Upper lobe of left lung (tissue), 6 donors: ENCODE measurements at places on chromosomes 4 and X.

DNA sequence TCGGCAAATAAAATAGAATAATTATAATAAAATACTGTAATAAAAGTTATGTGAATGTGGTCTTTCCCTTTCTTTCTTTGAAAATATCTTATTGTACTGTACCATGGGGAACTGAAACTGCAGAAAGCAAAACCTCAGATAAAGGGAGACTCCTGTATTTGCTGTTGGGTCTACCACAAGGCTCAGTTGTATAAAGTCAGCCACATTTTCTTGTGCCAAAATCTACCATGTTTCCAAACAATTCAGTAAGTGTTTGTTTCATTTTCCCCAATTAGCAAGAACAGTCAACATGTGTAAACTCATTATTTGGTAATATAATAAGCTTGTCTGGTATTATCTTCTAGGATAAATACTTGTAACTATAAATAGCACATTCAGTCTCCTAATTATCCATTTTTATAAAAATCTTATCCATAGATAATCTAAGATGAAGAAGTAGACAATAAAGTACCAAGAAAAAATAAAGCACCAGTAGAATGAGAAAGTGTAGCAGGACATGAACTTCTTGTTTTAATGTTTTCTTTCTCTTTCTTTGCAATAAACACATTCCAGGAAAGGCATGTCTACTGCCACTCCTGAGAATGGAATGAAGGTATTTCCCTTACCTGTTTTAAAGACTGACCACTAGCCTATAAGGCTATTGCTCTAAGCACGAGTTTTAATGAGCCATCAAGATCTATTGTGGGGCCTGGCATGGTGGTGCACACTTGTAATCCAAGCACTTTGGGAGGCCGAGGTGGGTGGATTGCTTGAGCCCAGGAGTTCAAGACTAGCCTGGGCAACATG, 15.0 kb upstream of the OTUD4 start:
- no peak for DNase-seq
- no peak overlapping the region for H3K4me3 ChIP-seq
- H3K36me3 ChIP-seq = no peaks in the 10 kb centered on the region

- no peaks in the 10 kb centered on the region for H3K36me3 ChIP-seq
- peak; percentile 83 for DNase-seq
- peak overlapping the region; percentile 75 for H3K27ac ChIP-seq
Measured at GRCh38 chrX:150363561-150364346, 637 bp downstream of the MAMLD1 start.

- no peak overlapping the region for H3K27ac ChIP-seq
- DNase-seq = no peak
- H3K27me3 ChIP-seq = no peaks in the 10 kb centered on the region
- H3K4me3 ChIP-seq = no peak overlapping the region
- H3K36me3 ChIP-seq = no peaks in the 10 kb centered on the region
Measured at GRCh38 chr4:115331241-115331640, 217.8 kb upstream of the NDST4 start.

- peak overlapping the region; percentile 63 for H3K27ac ChIP-seq
- H3K4me3 ChIP-seq = no peak overlapping the region
- H3K36me3 ChIP-seq = no peaks in the 10 kb centered on the region
- no peaks in the 10 kb centered on the region for H3K27me3 ChIP-seq
Measured at GRCh38 chr4:153521999-153522801, 56.0 kb downstream of the TMEM131L start.

GRCh38 chr4:153265306-153266047, 61.2 kb downstream of the TRIM2 start:
- DNase-seq = no peak
- no peak overlapping the region for H3K4me3 ChIP-seq
- H3K36me3 ChIP-seq = no peaks in the 10 kb centered on the region
- H3K4me1 ChIP-seq = peaks cover 12% of the 10 kb centered on the region
- H3K27me3 ChIP-seq = no peaks in the 10 kb centered on the region

DNA sequence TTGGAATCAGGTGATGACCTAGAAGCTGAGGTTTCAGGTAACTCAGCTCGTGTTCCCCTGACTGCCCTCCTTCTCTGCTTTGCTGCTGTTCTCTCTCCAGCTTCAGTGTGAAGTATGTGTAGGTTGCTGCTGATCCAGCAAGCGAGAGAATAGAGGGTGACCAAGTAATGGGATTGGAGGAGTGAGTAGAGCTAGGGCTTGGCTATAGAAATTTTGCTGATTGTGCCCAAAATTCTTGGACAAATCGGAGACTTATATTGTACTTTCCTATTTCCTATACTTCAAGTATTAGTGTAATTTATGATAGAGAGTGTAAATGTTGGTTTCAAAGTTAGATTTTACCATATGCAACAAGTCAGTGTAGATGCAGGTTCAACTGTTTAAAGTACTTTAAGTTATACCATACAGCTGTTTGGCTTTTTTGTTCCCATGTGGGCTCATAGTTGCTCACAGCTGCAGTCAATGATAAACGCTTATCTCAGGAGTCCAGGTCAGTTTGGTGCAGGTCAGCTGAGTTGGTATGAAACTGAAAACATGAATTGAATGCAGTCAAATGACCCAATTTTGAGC, 48.0 kb downstream of the RAPGEF2 start:
- no peak overlapping the region for H3K27ac ChIP-seq
- H3K4me1 ChIP-seq = no peaks in the 10 kb centered on the region
- no peak overlapping the region for H3K4me3 ChIP-seq
- H3K27me3 ChIP-seq = no peaks in the 10 kb centered on the region
- DNase-seq = no peak
- no peaks in the 10 kb centered on the region for H3K36me3 ChIP-seq

GRCh38 chr4:38090455-38091246, 130.5 kb downstream of the PTTG2 start:
- H3K27me3 ChIP-seq = no peaks in the 10 kb centered on the region
- no peak overlapping the region for H3K27ac ChIP-seq
- H3K4me3 ChIP-seq = no peak overlapping the region
- H3K4me1 ChIP-seq = no peaks in the 10 kb centered on the region
- DNase-seq = no peak

GRCh38 chr4:108884596-108884995, 121.7 kb upstream of the ETNPPL start:
- no peaks in the 10 kb centered on the region for H3K4me1 ChIP-seq
- H3K27me3 ChIP-seq = no peaks in the 10 kb centered on the region
- no peaks in the 10 kb centered on the region for H3K36me3 ChIP-seq
- DNase-seq = no peak

DNA sequence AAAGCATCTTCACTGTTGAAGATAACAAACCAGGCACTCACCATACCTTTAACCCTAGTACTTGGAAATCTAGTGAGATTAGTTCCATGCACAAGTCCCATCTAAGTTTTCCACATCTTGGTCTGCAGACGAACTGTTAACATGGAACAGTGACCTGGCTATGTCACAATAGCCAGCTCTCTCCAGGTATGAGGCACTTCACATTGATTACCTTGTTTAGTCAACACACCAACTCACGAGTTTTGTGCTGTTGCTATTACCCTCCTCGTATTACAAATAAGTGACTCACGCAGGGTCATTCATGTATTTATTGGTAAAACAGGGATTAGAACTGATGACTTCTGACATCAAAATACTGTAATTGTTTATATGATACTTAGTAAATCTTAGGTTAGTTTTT, 36.4 kb upstream of the FRAS1 start:
- H3K27ac ChIP-seq = no peak overlapping the region
- no peaks in the 10 kb centered on the region for H3K36me3 ChIP-seq
- H3K4me3 ChIP-seq = no peak overlapping the region
- no peak for DNase-seq
- H3K4me1 ChIP-seq = no peaks in the 10 kb centered on the region
- H3K27me3 ChIP-seq = no peaks in the 10 kb centered on the region

GRCh38 chr4:6258741-6259140, 10.9 kb upstream of the WFS1 start:
- H3K27ac ChIP-seq = no peak overlapping the region
- H3K36me3 ChIP-seq = no peaks in the 10 kb centered on the region
- H3K4me3 ChIP-seq = no peak overlapping the region
- DNase-seq = no peak
- no peaks in the 10 kb centered on the region for H3K4me1 ChIP-seq
- no peaks in the 10 kb centered on the region for H3K27me3 ChIP-seq

DNA sequence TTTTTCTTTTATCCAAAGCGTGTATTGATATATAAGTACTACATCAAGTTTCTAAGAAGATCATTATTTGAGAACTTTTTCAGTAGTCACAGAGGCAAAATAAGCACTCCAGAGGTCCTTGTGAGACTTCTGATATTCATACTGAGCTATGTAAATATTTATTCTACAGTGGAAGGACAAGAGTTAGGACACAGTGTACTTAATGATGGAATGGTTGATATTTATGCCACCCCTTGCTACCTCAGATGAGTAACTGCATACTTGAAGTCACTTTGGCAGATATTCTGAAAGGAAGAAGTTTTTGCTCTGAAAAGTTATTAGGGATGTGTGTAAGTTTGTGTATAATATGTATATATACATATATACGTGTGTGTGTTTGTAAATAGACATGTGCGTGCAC, 30.3 kb downstream of the MAGEA1 start:
- H3K36me3 ChIP-seq = no peaks in the 10 kb centered on the region
- H3K27me3 ChIP-seq = no peaks in the 10 kb centered on the region
- no peaks in the 10 kb centered on the region for H3K4me1 ChIP-seq

- no peak for DNase-seq
- H3K36me3 ChIP-seq = no peaks in the 10 kb centered on the region
- H3K27ac ChIP-seq = no peak overlapping the region
Measured at GRCh38 chr4:66804979-66805378, 740.3 kb downstream of the CENPC start.

DNA sequence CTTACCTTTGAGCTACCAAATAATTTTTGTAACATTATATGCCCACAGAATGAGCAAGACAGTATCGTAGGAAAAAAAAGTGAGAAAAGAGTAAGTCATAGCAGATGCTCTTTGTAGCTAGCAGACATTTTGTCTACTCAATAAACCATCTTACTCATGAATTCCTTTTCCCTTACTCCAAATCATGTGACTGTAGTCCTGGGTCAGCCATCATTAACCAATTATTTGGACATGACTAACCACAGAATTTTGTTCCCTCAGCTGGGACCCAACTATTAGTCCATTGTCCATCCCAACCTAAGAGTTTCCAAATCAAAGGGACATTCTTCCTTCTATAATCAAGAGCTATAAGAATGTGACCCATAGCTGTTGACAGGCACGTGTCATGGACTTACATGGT, 11.4 kb downstream of the UBE2D3 start:
- peaks cover 92% of the 10 kb centered on the region for H3K4me1 ChIP-seq
- no peak overlapping the region for H3K4me3 ChIP-seq
- DNase-seq = no peak
- H3K27me3 ChIP-seq = no peaks in the 10 kb centered on the region
- no peaks in the 10 kb centered on the region for H3K36me3 ChIP-seq
- no peak overlapping the region for H3K27ac ChIP-seq

GRCh38 chr4:174023641-174024040, 259.8 kb downstream of the FBXO8 start:
- DNase-seq = no peak
- no peak overlapping the region for H3K27ac ChIP-seq
- no peak overlapping the region for H3K4me3 ChIP-seq

DNA sequence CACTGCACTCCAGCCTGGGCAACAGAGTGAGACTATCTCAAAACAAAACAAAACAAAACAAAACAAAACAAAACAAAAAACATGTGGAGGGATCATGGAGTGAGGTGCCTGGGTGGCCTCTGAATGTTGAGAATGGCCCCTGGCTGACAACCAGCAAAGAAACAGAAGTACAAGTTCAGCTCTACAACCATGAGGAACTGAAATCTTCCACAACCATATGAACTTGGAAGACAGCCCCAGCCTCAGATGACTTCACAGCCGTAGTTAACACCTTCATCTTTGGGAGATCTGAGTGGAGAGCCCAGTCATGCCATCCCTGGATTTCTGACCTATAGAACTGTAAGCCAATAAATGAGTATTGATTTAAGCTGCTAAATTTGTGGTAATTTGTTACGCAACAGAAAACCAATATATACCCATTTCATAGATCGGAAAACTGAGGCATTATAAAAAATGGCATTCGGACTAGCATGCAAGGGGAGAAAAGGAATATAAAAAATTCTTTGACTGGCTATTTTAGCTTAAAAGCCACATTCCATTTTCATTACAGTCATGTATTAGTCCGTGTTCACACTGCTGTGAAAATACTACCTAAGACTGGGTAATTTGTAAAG, 138.7 kb upstream of the RAPGEF2 start:
- no peak overlapping the region for H3K27ac ChIP-seq
- no peak overlapping the region for H3K4me3 ChIP-seq
- no peaks in the 10 kb centered on the region for H3K4me1 ChIP-seq
- DNase-seq = no peak

- no peak overlapping the region for H3K27ac ChIP-seq
- DNase-seq = no peak
- H3K27me3 ChIP-seq = no peaks in the 10 kb centered on the region
- H3K36me3 ChIP-seq = no peaks in the 10 kb centered on the region
Measured at GRCh38 chr4:99013884-99014523, 18.5 kb downstream of the METAP1 start.

DNA sequence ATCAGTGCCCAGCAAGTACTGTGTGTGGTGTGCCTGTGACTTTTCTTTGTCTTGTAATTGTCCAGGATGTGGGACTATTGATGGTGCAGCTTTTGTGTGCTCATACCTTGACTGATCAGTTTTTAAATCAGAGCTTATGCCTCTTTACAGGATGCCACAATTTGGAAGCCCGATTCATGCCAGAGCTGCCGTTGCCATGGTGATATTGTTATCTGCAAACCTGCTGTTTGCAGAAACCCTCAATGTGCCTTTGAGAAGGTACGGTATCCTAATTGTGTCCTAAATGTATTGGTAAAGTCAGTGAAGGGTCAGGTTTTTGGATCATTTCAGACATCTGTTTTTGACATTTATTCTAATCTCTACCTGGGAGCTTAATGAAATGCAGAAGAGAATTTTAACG, 180.2 kb downstream of the FRAS1 start:
- no peak overlapping the region for H3K27ac ChIP-seq
- no peak overlapping the region for H3K4me3 ChIP-seq
- DNase-seq = no peak
- no peaks in the 10 kb centered on the region for H3K27me3 ChIP-seq
- H3K36me3 ChIP-seq = no peaks in the 10 kb centered on the region

DNA sequence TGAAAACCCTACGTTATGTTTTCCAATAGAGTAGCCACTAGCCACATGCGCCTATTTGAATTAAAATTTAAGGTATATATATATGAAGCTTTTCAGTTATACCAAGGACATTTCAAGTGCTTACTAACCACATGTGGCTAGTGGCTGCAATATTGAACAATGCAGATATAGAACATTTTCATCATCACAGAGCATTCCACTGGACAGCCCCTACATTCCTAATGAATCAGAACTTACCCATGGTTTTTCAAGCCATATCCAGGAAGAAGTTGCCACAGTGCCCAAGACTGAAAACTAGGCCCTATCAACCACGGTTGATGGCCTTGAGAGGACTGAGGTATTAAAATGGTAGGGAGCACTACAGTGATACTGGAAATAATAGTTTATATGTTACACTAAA, 29.7 kb downstream of the NEK1 start:
- no peaks in the 10 kb centered on the region for H3K36me3 ChIP-seq
- H3K27me3 ChIP-seq = no peaks in the 10 kb centered on the region
- no peaks in the 10 kb centered on the region for H3K4me1 ChIP-seq
- no peak overlapping the region for H3K27ac ChIP-seq
- DNase-seq = no peak
- H3K4me3 ChIP-seq = no peak overlapping the region

GRCh38 chr4:8725845-8726244, 133.3 kb downstream of the CPZ start:
- H3K4me3 ChIP-seq = no peak overlapping the region
- peak; percentile 12 for DNase-seq
- no peaks in the 10 kb centered on the region for H3K4me1 ChIP-seq
- H3K27me3 ChIP-seq = no peaks in the 10 kb centered on the region
- no peaks in the 10 kb centered on the region for H3K36me3 ChIP-seq
